Activated CD4-positive, alpha-beta T cell treated with anti-CD3 and anti-CD28 coated beads, Interleukin-2, Interleukin-4, amounts not matched to agents 100 ng/mL and 50 ng/mL, durations not matched to agents 16 hours and 8 hours (primary cell): ENCODE measurements at places on chromosomes 7 and 10.

- no peak for DNase-seq
Observed at GRCh38 chr10:12974491-12975199, 26.9 kb downstream of the CCDC3 start.

DNA sequence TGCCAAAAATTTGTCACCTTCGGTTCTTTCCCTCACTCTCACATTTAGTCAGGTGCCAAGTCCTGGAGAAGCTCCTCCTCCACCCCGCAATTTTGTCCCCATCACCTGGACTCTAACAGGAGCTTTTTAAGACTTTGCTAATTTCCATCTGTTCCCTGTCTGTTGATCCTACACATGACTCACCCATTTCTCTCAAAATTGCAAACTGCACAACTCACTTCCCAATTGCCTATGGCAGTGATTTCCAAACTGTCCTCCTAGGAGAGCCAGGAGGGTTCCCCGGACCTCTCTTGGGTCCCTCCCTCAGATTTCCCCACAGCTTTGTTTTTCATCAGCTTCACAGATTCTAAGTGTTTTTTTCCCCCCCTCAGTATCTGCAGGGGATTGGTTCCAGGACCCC, 120.3 kb downstream of the WNT2 start:
- no peak for DNase-seq

DNA sequence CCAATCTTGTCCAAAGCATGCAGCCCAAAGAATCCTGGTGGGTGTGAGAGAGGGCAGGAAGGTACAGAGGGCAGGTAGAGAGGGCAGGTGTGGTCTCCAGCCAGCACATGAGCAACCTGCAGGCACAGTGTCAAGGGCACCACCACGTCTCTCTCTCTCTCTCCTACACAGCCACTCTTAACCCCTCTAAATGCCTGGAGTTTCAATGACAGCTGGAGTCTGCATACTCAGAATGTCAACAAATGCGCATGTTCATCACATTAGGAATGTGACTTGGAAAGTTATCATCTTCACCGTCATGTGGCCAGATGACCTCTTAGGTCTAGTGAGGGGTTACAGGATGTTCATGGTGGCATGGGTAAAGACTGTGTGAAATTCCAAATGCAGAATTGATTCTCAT, 456.8 kb downstream of the SORCS1 start:
- no peak for DNase-seq

GRCh38 chr7:73830681-73831583, at the start of gene CLDN4:
Gene CLDN4 (plus strand): TSS chr7:73830996. CDS start chr7:73831202, 206 bp downstream.
- DNase-seq = no peak

DNA sequence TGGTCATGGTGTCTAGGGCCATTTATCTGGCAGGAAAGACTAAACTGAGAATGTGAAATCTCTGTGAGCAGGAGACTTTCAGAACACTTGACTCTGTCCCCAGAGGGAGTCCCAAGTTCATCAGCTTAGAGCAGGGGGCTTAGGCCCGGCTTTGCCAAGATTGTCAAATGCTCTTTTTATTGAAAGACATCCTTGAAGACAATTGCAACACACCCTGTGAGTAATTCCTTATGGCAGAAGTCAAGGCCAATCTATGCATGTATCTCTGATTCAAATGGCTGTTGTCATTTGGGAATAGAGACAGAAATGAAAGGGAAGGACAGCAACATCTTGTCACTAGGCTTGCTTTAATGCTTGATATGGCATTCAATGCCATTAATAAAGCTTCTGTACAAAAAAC, 33.7 kb downstream of the BAMBI start:
- no peak for DNase-seq

DNA sequence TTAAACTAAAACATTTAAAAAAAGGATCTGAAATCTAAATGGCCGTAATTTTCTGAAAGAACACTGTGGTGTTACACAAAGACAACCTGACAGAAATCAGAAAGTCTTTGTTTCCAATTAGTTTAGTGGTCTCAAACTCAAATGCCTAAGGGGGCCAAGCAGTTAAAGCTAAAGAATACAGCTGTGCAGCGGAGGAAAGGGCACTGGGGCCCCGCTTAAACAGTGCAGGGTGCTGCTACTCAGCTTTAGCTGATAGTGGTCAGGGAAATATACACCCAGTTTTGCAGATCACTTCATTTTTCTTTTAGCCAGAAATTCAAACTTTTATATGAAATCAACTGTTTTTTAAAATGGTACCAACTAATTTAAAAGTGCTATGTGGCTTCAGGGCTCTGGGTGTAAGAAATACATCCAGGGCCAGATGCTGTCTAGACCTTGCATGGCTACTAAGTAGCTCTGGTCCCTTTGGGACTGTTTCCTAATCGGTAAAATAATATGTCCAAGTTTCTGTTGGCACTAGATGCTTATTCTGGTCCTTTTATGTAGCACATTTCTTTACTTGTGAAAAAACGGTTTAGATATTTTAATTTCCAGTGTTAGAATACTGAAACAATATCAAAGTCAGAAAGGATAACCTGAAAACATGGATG, 161.8 kb upstream of the LAMB4 start:
- no peak for DNase-seq

DNA sequence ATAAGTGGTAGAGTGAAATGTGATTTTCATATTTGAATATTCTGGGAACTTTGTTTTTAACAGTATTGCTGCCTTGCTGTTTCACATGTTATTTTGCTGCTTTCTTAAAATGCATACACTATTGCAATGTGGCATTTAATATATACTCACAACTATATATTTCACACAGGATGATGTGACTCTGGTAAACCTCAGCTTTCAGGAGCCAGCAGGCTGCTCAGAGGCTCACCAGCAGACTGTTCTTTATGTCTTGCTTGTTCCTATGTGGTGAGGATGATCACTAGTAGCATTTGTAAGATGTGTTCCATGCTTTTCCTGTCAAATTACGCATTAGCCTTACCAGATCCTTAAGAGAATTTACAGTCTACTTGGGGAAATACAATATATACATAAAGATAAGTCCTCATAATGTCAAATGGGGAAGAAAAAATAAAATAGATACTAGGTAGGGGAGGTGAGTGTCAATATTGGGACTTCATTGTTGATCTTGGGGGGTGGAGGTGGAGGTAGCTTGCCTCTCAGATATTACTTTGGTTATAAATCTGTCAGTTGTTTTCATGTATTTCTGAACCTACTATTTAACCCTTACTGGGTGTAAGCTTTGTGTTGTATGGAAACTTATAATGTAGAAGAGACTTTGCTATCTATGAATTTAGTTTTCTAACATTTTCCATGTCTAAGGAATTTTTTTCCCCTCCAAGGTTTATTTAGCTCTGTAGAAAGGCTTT, 8.4 kb downstream of the GNAI1 start:
- no peak for DNase-seq

DNA sequence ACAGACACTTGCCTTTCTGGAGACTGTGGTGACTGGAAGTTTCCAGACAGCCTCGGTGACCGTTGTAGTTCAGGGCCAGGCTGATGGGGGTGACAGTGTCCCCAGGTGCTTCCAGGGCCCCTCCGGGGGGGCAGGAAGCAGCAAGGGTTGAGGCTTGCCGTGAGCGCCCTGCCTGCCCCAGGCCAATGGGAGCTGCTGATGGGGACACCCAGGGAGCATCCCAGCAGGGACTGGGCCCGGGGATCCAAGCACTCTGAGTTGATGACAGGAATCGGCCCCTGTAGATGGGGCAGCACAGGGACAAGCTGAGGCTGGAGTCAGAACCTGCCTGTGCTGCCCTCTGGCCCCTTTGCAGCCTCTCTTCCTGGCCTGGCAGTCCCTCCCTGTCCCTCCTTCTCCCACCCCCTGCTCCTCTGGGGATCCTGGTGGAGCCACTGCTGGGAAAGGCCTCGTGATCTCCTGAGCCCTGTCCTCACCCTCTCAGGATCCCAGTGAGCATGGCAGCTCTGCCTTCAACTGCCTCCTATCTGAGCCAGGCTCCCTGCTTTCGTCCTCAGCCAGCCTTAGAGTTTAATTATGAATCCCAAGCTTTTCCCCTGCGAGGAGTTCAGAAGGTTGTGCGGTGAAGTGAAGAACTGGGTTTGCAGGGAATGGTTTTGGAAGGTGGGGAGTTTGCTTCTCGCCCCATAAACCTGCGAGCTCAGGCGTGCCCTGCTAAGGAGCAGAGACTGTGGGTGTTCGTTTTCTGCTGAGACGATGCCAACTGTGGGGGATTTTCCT, 84.7 kb downstream of the ADCY1 start:
- no peak for DNase-seq

GRCh38 chr7:142188154-142188553, 69.7 kb downstream of the PRSS58 start:
- peak; percentile 8 for DNase-seq

DNA sequence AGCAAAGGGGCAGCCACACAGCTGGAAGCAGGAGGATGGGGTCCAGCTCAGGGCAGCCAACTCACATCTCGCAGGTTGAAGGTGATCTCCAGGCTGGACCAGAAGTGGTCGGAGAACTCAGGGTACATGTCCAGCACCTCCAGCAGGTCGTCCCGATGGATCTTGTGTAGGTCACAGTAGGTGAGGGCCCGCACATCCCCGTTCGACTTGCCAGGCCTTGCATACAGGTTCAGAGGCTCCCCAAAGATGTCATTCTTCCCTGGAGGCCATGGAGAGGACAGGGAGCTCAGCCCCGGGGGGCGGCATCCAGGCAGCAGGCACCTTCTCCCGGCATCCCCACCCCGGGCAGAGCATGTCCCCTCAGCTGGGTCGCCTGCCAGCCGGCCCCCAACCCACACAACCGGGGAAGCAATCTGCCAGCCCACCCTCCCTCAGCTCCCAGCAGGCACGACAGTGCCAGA, 29.3 kb downstream of the KCNH2 start:
- DNase-seq = no peak

DNA sequence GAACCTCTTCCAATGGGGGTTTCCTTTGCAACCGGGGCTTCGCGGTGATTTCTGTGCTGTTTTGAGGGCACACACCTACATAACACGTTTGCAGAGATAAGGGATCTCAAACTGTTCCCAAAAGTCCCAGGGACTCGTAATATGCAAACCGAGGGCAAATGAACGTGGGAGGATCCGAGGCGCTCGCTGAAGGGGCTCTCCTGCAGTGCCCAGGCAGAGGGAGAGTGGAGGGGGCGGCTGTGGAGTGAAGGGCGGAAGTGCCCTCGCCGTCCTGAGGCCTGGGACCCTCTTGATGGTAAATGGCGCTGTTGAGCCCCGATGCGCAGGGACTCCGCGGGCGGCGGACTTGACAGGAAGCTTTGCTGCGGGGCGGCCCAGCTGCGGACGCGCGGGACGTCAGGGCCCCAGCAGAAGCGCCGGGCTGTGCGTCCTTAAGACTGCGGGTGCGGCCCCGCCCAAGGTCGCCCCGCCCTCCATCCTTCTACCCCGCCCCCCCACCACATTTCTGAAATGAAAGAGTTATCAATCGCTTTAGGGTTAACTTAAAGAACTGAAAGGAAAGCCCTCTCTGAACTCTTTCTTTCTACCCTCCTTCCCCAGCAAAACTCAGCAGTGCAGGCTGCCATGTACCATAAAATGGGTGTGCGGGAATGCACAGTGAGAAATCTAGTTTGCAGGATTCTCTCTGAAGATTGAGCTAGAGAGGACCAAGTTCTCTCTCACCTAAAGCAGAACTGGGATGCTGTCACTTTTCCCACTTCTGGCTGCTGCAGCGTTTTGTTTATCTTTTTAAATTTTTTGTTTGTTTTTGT, 151.8 kb upstream of the YAE1 start:
- DNase-seq = peak; percentile 47

DNA sequence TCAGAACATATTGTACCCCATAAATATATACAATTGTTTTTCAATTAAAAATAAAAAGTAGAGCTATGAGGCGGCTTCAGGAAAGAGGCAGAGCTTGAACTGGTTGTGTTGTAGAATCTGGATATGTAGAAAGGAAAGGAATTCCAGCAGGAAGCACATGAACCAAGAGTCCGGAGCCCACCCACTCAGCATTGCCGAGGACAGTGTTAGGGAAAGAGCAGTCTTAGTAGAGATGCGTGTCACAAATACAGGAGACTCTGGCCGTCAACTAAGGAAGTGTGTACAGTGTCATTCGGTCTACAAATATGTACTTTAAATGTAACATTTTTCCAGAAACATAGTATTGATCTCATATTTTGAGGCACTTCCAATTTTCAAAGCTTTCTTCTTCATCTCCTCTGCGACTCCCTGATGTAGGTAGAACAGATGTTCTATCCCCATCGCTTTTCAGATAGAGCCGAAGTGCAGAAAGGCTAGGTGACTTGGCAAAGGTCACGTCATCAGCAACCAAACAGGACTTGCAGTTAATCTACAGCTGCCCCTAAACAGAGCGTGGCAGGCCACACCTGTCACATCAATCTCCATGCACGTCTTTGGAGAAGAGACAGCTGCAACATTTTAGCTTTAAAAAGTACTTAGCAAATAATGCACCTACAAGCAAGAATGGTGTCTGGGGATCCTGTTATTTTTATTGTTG, 25.3 kb upstream of the GJD4 start:
- no peak for DNase-seq

- DNase-seq = no peak
Observed at GRCh38 chr7:115191526-115191925, 269.6 kb downstream of the MDFIC start.

- DNase-seq = no peak
Observed at GRCh38 chr7:223861-224260, 31.5 kb downstream of the FAM20C start.

DNA sequence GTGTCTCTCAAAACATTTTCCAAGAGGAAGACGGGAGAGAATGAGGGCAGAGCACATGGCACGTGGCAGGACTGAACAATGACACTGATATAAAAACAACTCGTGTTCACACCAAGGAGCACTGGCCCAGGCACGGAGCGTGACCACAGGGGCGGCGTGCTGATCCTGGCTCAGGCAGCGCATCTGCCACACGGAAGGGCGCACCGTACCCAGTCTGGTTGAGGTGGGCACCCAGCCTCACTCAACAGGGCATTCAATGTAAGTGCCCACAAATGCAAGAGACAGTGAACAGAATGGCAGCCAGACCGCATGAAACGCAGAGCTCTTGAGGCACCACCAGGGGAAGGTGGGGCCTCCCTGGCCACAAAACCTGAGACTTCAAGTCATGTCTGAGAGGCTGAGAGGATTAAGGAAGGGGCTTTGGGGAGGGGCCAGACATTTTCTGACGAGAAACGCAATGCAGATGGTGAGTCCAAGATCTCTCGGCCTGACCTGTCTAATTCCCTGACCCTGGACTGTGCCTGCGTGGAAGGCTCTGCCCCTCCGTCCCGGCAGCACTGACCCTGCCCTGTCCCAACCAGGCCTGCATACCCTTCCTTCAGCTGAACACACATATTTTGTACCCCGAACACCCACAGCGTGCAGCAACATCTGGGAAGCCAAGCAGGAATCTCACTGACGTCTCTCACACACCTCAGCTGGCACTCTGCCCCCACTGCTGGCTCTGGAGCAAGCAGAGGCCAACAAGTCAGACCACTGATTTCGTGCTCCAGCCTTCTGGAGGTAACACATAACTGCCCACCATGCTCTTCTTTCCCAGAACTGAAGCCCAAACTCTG, 35.5 kb downstream of the VOPP1 start:
- DNase-seq = no peak

- no peak for DNase-seq
Observed at GRCh38 chr7:47933215-47933614, 15.1 kb downstream of the PKD1L1 start.

DNA sequence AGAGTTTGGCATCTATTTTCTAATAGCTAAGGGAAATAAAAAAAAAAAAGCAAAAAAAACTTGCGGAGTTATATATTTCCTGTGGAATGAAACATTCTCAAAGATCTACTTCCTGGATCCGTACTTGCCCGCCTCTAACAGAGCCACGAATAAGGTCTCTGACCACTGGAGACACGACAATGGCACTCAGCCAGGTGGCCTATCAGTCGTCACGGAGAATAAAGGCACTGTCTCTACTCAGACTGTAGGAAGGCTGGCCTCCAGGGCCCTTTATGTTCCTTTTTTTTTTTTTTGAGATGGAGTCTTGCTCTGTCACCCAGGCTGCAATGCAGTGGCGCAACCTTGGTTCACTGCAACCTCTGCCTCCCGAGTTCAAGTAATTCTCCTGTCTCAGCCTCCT, 58.7 kb downstream of the RGS10 start:
- DNase-seq = no peak
